ENCODE measurements at places on chromosomes 5 and 9.

DNA sequence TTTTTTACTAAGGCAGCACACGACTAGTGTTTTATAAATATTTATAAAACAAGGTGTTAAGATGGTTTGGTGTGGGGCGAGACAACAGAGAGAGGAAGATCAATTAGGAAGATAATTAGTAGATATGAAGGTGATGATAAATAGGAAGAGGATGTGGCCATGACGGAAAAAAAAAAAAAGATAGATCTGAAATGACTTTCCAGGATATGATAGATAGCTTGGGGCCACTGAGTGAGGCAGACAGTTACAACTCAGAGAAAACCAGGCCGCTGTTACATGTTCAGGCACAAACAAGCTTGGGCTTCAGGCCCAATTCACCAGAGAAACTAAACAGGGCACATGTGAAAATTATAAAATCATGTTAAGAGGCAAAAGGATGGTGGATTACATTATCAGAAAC is 43.2 kb downstream of the KIAA0825 start:
- ATAC-seq: no peak

GRCh38 chr9:128822407-128823042 is 4.2 kb downstream of the ENDOG start:
- ATAC-seq: no peak

- no peak for ATAC-seq
These were observed 4.6 kb downstream of the C1QTNF3 start for GRCh38 chr5:34038390-34038789.

DNA sequence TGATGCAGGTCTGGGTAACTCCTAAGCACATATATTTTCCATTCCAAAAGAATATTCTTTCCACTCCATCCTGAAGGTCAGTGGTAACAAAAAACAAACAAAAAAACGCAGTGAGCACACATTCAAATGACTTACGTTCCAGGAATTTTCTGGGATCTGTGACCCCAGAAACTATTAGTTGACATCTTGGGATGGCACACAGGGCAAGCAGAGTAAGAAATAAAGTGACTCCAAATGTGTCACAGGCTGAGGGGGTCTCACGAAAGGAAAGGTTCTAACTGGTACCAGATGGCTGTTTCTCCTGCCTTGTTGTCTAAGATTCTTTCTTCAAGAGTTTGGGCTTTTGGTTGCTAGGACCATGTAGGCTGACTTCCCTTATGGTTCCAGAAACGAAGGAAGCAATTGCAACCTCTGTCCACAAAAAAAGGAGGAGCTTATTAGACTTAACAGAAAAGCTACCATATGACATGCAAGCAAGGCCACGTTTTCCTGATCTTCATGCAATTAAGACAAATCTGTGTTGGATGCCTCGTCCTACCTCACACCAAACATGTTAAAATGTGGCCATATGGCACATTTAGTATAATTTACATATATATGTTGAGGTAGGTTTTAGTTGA is 32.7 kb downstream of the PTGS1 start:
- ATAC-seq: no peak

GRCh38 chr5:1663186-1663585 is 136.5 kb downstream of the MRPL36 start:
- ATAC-seq: no peak

DNA sequence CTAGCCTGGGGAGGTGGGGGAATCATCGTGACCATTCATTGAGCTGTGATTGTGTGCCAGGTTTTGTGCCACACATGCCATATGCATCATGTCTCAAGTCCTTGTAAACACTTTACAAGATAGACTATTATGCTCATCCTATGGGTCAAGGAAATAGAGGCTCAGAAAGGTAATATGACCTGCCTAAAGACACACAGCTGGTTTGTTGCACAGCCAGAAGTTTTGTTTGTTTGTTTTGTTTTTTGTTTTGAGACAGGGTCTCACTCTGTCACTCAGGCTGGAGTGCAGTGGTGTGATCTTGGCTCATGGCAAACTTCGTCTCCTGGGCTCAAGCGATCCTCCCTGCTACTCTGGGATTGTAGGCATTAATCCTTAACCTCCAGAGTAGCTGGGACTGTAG is 21.4 kb upstream of the CRB2 start:
- no peak for ATAC-seq

- no peak for ATAC-seq
These were observed 9.5 kb downstream of the MTRR start for GRCh38 chr5:7878381-7878873.

DNA sequence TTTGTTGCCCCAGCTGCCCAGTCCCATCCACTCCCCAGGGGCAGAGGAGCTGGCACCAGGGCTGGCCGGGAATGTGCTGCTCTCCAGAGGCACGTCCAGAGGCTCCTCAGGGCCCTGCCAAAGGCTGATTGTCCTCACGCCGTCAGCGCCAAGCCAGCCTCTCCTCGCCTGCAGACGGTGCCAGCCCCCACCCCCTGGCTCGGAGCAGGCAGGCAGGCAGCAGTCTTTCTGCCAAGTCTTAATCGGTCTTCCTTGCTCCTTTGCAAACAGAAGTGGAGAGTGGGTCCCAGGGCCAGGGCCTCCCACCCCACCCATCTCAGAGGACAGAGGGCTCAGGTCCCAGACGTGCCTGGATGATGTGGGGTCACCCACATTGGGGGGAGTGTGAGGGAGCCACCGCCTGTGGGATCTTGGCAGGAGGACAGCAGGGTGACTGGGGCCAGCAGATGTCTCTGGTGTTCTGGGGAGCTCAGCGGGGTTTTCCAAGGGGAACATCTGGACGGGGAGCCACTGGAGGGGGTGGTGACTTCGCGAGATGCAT is 36.3 kb downstream of the FAM163B start:
- peak; percentile 70 for ATAC-seq

All from SK-N-SH treated with all-trans-retinoic acid at 6 μM for 48 hours (cell line).